Iris pigment epithelial cell (primary cell): ENCODE measurements at places on chromosomes 3 and 15.

DNA sequence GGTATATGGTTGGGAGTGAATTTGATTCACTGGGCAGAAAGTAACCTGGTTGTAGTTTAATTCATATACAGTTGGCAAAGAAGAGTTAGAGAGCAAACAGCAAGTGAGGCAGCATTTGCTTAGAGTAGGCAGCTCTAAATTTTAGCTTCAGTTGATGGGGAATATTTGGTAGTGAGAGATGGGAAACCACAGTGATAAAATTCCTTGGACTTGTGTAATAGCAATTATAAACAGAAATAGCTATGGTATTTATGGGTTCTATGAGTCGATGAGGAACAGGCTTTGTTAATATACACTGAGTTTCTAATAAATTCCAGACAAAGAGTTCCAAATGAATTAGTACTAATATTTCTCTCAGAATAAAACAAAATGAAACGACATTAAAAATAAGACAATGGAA is 894.0 kb downstream of the ROBO2 start:
- DNase-seq = peak; percentile 22

DNA sequence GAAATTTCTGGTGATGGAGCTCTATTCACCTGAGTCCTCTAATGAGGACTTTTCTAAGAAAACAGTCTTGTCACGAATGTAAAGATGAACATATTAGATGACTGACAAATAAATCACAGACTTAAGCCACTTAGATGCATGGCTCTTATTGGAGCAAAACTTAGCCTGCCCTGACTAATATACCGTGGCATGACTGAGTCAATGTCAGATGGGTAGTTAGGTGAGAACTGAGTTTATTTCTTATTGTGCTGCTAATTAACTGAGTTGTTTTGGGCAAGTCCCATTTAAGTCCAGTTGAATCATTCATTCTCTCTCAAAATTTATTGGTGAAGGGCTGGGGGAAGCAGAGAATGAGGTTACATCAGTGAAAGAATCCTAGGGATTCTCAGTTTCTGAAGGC is 459.8 kb downstream of the MCTP2 start:
- DNase-seq = no peak

- DNase-seq = peak; percentile 69
Observed at GRCh38 chr3:150765949-150766720, 3.2 kb upstream of the SIAH2 start.

- peak; percentile 80 for DNase-seq
Observed at GRCh38 chr3:194133661-194134230, 2.2 kb upstream of the HES1 start.

DNA sequence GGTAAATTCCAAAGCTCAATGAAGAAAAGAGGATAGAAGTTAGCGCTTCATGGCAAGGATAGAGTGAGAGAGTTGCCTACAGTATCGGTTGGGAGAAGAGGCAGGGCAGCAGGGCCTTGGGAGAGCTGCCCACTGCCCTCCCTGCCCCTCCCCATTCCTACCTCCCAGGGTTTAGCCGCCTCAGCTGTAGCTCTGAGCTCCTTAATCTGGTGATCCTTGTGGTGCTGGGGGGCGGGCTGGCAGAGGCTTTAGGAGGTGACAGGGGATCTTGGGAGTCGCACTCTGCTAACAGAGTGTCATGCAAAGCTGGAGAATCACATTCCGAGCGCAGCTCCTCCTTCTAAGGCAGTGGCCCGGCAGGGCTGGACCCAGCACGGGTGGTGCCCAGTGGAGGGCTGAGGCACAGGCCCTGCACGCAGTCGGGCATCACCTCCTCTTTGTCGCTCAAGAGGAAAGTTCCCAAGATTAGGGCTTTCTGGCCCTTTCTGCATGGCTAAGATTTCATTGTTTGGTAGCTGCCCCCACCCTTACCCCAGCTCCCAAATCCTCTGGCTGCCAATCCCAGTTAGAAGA is 57.1 kb upstream of the POLG start:
- no peak for DNase-seq

GRCh38 chr3:61894988-61895935 is 333.9 kb downstream of the PTPRG start:
- peak; percentile 98 for DNase-seq

GRCh38 chr15:62920682-62921502 is 121.7 kb upstream of the TPM1 start:
- DNase-seq = peak; percentile 85

- no peak for DNase-seq
Observed at GRCh38 chr3:46406443-46406787, 451 bp downstream of the CCR5AS start.

DNA sequence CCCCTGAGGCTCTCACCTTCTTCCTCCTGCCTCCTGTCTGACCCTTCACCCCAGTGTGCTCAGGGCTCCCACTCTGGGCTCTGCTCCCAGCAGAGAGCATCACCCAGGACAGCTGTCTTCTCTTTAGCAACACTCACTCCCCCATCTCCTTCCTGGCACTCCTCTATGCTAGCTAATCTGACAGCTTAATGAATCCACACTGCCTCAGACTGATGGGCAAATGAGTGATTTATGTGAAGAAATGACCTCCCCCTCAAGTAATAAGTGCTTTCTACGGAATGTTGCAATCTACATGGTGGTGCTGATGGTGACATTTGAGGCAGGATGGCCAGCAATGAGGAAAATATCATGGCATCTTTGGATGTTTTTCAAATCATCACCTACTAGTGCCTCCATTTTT is 83.6 kb downstream of the LSM3 start:
- no peak for DNase-seq

GRCh38 chr3:196639483-196640296 is at the start of gene NRROS:
NRROS (plus strand) TSS chr3:196639694; CDS start chr3:196654540, 14,846 bp downstream.
- DNase-seq = peak; percentile 49

DNA sequence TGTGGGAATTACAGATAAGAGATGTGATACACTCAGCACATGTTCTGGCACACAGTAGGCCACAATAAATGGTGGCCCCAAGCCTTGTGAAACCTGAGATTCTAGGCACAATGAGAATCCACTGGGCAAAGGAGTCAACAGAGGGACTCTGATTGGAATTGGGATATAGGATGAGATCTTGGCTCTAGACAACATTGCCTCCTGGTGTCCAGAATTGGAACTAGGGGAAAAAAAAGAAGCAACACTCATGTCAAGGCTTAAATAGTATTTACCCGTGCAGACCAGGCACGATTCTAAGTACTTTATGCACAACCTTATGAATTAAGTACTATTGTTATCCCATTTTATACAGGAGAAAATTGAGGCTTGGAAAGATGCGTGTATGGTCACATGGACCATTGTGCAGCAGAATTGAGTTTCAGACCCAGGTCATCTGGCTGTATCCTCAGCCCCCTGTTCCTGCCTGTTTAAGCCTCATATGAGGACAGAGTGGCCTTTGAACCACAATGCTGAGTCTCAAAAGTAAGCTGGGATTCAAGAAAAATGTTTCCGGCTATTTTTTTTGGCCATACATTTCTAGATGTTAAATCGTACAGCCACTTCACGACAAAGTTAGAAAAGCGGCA is 124.8 kb downstream of the SV2B start:
- peak; percentile 29 for DNase-seq

GRCh38 chr3:148938306-148938705 is 53.0 kb upstream of the GYG1 start:
- DNase-seq = peak; percentile 44

DNA sequence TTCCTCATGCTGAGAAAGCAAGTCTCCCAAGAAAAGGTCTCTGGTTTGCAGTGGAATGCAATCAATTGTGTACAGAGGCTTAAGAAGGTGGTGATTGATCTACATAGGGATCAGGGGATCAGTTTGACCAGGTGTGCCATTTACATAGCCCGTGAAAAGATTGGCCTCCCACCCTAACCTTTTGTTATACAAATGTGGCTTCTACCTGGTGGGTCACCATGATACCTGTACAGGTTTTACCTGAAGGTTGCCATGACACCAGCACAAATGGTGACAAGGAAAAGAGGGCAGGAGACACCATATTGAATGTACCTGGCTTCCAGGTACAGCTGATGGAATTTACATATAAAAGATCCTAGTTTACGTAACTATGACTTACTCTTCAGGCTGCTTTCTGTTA is 25.5 kb upstream of the TEX55 start:
- no peak for DNase-seq
